ENCODE measurements at places on chromosomes 4 and X.

DNA sequence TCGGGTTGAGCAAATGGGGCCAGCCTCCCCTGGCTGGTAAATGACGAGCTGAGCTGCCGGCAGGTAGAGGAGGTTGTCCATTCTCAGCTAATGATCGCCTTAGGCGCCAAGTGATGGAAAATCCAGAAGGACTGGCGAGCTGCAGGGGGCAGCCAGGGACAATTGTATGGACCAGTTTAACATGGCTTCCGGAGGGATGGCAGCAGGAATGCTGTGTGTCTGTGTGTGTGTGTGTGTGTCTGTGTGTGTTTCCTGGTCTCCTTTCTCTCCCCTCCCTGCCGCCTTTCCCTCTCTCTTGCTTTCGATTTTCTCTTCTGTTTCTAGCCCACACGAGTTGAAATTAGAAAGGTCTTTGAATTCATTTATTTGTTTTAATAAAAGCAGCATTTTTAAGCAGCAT, 45.2 kb upstream of the BCOR start:
- no peak for DNase-seq

DNA sequence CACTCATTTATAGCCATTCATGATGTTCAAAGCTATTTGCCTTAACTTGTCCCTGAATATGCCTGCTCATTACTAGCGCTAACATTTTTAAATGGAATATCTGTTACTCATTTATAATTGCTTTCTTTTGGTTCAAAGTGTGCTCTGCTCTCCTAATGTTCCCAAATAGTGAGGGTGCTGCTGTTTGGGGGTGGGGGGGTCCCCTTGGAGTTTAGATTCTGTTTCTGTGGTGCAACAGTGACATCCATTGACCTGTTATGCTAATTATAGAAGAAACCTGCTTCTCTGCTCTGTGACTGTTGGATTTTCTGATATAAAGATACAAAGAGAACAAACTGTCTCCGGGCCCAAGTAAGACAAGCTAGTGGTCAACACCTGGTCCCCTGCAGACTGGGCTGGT, 222.4 kb downstream of the SHROOM3 start:
- DNase-seq: no peak

- DNase-seq: peak; percentile 78
These were observed 3.9 kb downstream of the MAML3 start for GRCh38 chr4:140149846-140150635.

- DNase-seq: no peak
These were observed 13.6 kb upstream of the IGSF1 start for GRCh38 chrX:131302701-131303100.

GRCh38 chrX:68354879-68355628, 78.2 kb downstream of the OPHN1 start:
- no peak for DNase-seq
